Hindlimb muscle (tissue), 1 donor: ENCODE measurements at places on chromosomes 12 and 14. TPM values are rescaled to one million over a fixed set of nuclear protein-coding genes. Genes with fewer than 3 reads are reported as not detected.

DNA sequence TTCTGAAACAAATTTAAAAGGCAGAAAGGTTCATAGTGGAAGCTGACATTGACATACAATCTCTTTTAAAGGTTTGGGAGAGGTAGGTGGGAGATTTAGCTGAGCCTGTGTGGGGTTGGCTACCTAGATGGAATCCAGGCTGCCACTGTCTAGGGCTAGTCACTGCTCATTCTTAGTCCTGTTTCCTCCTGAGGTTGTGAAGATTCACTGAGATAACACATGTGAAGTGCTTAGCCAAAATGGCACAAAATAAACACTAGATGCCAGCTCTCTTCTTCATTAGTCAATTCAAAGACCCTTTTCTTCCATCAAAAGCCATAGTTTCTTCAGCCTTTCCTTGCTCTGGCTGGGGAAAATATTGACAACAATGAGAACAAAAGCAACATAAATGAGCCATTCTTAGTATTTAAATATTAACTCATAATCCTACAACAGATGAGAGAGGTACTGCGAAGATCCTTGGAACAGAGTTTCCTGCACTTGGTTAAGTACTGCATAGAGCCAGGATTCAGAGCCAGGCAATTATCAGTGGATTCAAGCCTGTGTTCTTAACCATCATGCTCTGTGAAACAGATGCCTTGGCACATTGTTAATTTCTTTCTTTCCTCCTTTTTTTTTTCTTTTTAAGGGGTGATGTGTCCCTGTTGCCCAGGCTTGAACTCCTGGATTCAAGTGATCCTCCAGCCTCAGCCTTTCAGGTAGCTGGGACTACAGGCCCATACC, 3.5 kb downstream of the MYF6 start:
- no peak for DNase-seq

Gene SIX6
- not detected for polyA plus RNA-seq

GRCh38 chr14:58693048-58693447, 55.3 kb downstream of the DACT1 start:
- no peak for DNase-seq

DNA sequence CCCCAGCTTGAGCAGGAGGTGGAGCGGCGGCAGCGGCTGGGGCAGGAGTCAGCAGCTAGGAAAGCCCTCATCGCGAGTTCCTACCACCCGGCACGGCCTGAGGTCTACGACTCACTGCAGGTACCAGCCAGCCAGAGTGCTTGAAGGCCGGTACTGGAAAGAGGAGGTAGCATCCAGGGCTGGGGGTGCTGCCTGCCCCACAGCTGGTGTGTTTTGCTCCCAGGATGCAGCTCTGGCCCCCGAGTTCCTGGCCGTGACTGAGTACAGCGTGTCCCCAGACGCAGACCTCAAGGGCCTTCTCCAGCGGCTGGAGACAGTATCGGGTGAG, 1.6 kb downstream of the OGFOD2 start:
- no peak for DNase-seq

Gene BHLHE41
- 3.7 TPM for polyA plus RNA-seq

DNA sequence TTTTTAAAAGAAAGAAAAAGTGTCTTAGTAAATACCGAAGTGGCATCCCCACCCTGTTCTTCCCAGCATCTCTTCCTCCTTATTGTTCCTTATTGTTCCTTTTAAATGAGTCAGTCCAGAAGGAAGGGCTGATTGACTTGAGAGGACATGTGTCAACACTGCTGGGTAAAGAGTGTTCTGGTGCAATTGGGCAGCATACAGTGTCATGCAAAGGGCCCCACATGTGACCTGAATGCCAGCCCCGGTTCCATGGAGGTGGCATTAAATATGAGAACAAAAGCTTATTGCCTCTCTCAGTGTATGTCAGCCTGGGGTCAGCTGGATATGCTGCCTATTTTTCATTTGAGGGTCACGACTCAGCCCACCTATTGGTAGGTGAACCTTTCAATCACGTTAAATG, 58.9 kb upstream of the RIC8B start:
- DNase-seq: no peak

DNA sequence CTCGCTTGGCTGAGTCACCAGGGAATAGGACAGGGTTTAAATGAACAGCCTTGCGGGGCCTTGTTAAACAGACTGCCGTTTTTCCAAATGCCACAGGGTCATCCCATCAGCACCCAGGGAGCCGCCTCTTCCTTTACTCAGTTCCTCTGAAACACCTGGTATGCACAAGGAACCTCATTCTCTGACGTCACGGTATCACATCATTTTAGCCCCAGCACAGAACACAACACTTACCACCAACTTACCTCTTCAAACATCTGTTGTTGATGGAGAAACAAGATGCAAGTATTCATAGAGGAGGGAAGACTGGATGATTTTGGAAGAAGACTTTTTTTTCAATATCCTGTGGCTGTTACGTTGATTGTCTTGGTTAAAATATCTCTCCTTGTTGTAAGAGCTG, 535.3 kb upstream of the TMEM132C start:
- no peak for DNase-seq

Gene STYK1
- not detected for polyA plus RNA-seq

DNA sequence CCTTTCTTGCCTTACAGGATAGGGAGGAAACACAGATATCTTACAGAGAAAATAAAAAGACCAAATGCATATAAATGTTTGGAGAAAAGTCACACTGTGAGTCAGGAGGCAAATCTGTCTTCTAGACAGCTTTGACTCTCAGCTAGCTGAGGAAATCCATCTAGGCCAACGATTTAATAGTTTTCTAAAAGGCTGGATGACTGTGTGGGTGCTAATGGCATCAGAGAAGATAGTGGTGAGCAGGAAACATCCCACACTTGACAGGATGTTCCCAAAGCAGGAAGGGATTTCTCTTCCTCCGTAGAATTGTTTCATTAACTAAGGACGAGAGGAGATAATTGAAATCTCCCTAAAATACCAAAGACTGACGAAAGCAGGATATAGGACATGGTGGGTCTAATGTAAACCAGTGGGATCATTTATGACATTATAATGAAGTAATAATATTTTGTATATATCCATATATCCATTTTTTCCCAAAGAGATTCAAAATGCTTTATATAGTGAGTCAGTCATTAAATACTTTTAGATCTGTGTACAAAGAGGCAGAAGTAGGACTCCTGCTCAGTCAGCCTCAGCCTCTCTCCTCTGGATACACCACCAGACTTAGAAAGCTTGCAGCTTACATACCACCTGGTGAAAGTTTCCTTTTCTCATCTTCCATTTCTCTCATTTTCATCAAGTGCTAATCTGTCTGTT, 44.3 kb upstream of the PSMA6 start:
- no peak for DNase-seq

DNA sequence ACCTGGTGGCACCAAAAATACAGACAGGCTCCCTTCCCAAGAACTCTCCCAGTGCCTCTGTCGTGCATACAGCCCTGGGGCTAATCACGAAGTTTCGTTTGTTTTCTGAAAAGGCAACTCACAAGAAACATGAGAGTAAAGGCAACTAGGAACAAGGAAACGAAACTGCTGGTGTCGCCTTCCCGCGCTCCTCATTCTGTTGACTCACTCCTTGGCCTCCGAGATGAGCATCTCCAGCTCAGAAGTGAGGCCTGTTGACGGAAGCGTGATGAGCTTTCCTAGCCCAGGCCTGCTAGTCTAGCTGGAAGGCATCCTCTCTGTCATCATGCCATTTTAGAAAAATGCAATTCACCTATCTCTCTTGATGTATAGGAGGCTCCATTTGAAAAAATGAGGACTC, 50.5 kb downstream of the TTC9 start:
- peak; percentile 18 for DNase-seq

- DNase-seq: peak; percentile 50
These were observed 19.6 kb downstream of the MLXIP start for GRCh38 chr12:122097927-122098756.

Gene SELPLG
- 5.2 TPM for polyA plus RNA-seq

Gene SLC35F4
- 0.17 TPM for polyA plus RNA-seq

Gene TMEM30B
- polyA plus RNA-seq: 1.1 TPM

DNA sequence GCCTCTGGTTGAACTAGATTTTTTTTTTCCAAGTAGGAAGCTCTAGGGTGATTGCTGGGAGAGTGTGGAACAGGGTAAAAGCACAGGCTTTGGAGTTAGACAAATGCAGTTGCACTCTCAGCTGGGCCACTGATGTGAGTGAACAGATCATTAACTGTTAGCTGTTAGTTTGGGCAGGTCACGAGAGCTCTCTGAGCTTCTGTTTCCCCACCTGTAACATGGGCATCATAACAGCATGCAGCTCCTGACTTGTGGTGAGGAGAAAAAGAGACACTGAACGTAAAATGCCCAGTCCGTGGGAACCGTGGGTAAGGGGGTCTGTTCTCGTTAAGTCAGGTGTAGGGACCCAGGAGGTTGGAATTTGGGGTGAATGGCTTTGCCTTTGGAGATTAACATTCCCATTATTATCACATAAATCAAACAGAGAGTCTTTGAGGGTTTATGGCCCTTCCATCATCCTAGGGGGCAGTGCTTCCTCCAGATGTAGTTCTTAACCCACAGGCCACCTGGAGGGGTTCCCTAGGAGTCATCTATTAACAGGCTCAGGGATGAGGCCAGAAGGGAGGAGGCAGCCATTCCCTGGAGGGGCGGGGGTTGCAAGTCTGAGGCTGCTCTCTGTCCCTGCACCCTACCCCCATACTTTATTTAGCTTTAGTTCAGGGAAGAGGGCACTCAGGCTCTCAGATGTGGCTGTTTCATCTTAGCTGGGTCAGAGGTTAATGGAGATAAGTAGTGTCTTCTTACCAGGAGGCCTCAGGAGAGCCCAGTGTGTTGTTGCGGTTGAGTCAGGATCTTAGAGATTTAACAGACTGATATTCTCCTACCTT, 135.2 kb downstream of the DACT1 start:
- DNase-seq: no peak

GRCh38 chr14:104604458-104605449, at the start of gene TMEM179:
Gene TMEM179 (minus strand): TSS chr14:104604772. CDS start chr14:104604741, 31 bp downstream.
- peak; percentile 72 for DNase-seq

Gene LGMN
- polyA plus RNA-seq: 99.0 TPM
